ENCODE measurements at places on chromosomes 7 and 10.

- DNase-seq: no peak
Observed at GRCh38 chr7:95041031-95041430, 133.6 kb downstream of the PPP1R9A start.

DNA sequence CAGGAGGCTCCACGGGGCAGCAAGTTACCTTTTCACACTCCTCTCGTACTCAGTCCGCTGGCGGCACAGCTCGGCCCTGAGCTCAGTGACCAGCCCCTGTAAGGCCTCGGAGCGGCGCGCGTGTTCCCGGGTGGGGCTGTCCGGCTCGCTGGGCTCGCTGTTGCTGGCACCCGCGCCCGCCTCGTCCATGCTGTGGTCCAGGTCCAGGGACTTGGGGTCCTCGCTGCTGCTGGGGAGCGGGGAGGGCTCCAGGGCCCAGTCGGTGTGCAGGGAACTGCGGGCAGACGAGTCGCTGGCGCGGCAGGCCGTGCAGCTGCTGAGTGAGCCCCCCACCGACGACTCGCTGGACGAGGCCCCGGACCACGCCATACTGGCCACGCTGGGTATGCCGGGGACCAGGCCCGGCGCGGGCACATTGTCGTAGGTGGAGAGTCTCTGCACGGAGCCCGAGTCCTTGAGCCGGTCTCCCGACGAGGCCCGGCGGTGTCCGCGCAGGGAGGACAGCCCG, 143.8 kb downstream of the MAPK8 start:
- DNase-seq: no peak

DNA sequence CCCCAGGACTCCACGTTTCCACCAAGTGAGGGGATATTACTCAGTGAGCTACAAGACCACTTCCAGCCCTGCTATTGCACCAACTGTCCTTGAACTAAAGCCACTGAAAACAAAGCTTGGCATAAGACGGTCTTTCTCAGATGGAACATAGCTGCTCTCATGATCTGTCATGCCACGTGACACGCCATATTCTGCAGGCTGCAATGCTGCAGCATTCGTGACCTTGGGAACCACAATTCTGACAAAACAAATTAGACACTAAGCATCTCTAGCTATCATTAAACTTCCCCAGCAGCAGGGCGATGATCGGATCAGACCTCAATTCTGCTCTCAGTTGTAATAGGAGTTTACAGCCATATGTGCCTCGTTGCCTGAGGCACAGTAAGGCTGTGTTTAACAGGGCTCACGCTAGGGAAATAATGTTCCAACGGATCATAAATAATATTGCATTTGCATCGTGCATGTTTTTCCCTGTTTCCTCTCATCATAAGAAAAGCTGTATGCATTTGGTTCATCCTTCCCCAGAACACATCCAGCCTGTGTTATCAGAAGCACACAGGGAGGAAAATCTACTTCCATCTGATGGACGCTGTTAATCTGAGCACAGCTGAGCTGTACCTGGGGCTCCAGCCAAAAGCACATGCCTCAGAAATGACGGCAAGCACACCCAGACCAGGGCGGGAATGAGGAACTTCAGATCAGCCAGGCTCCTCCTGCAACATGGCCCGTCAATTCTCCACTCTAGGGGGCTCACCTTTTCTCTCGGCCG, 38.6 kb upstream of the CNPY1 start:
- DNase-seq: no peak

DNA sequence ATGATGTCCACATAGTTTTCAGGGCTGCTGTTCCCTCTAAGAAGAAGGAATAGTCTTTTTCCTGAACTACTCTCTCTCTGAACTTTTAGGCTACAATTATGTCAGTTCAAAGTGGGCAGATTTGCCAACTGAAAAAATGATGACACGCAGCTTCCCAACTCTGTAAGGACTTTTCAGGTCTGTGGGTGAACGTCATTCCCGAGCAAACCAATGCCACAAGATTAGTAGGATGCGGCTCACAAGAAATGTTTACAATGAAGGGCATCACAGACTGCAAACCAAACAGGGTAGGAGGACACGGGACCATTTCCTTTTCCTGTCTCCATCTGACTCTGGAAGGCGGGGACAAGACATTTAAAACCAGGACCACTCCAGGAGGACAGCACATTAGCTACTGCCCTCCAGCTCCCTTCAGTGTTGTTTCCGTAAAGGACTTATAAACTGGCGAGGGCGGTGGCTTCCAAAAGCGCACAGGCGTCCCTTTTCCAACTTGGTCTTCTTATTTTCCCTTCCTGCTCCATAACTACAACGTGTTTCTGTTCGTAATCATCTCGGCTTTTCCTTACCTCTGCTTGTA, 539 bp upstream of the MKLN1 start:
- DNase-seq: peak; percentile 2

DNA sequence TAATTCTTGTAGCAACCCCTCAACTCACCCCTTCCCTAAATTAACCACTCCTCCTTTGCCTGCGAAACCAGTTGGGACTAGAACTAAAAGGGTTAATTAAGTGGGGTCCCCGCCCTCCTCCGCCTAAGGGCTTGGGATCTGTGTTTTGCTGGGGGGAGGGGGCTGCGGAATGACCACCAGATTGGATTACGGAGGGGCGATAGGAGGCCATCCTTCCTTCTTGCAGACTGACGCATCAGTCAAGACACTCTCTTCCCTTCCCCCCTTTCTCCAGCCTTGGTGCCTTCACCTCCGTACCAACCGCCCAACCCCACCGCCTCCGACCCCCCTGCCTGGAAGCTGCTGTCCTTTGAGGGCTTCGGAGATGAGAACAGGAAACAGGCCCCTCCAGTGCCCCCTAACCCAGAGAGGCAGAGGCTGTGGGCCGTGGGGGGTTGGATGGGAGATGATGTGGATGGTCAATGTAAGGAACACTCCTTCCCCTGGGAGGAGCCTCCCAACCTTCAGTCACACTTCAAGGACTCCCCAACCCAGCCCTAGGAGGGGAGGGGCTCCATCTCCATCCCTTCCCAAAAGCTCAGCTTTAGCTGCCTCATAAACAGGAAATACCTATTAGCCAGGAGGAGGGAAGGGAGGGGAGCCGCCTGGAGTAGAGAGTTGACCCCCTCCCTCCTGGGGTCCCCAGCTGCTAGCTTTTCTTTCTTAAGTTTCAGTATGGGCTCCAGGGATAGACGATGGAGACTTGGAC, 997 bp upstream of the LDB1 start:
- DNase-seq: no peak

GRCh38 chr10:122239578-122240257, 31.4 kb upstream of the BTBD16 start:
- no peak for DNase-seq

DNA sequence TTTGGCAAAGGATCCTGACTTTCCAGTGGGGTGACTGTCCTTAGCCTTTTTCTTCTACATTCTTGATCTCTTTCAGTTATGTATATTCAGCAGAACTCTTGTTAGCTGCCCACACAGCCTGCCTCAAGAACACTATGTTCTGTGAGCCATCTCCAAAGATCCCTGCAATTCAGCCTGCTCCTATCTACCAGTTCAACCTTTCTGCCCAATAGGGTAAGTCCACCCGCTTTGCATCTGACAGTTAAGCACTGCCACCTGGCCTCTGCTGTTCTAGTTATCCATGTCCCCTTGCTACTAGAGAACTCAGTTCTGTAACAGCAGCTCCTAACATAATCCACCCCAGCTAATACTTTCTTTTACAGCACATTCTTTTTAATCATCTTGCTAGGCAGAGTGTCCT, 13.5 kb downstream of the OR9A2 start:
- no peak for DNase-seq

DNA sequence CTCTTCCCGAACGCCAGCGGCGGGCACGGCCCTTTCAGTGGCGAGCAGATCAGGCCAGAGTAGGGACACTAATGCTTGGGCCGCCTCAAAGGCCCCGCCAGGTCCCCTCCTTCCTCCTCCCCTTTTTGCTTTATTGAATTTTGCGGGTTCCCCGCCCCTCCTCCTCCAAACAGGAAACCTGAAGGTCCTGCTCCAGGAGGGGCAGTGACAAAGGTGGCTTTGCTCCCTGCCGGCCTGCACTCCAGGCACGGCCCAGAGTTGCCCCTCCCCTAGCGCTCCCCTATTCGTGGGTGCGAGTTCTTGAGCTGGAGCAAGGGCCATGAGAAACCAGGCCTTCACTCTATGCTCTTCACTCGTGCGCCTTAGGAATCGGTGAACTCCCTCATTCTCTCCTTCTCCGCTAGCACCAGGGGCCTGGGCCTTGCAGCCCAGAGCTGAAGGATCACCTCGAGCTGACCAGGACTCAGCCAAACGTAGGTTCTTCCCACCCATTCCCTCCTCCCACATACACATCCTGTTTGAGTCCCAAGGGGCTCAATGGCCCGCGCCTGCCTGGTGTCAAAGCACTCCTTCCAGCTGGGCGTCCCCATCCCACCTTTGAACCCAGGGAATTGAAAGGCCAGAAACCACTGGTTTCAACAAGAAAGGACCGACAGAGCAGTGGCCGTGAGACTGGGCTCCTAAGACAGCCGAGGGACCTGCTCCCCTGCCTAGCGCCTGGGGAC, 619 bp upstream of the HOXA6 start:
- no peak for DNase-seq

Data from stimulated activated CD8-positive, alpha-beta memory T cell treated with anti-CD3 and anti-CD28 coated beads, Interleukin-7, amount 100 ng/mL, for 4 hours (primary cell).